ENCODE measurements at places on chromosomes 13 and 19.

DNA sequence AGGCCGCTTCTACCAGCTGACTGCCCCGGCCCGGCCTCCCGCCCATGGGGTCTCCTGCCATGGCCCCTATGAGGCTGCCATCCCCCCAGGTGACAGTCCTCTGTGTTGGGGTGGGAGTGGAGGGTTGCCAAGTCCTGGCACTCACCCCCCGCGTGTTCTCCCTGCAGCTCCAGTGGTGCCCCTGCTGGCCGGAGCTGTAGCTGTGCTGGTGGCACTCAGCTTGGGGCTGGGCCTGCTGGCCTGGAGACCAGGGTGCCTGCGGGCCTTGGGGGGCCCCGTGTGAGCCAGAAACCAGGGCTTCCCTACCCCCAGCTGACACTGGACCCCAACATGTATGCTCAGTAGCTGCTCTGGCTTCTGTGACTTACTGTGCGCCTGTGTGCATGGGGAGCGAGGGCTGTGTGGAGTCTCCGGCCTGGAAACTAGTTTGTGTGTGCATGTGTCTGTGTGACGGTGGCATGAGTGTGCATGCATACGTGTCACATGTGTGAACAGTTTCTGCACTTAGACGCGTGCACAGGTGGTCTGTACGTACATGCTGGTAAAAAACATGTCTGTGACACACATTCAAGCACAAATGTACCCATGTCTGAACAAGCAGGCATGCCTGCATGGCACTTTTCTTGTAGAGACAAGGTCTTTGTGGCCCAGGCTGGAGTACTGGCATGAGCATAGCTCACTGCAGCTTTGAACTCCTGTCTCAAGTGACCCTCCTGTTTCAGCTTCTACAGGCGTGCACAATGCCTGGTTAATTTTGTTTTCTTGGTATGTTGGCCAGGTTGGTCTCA, 4.9 kb downstream of the ACP4 start:
- H3K4me1 ChIP-seq, result no peaks in the 10 kb centered on the region
- no peaks in the 10 kb centered on the region for H3K27me3 ChIP-seq
- H3K4me3 ChIP-seq, result no peak overlapping the region
- H3K27ac ChIP-seq, result no peak overlapping the region
- no peak for DNase-seq

DNA sequence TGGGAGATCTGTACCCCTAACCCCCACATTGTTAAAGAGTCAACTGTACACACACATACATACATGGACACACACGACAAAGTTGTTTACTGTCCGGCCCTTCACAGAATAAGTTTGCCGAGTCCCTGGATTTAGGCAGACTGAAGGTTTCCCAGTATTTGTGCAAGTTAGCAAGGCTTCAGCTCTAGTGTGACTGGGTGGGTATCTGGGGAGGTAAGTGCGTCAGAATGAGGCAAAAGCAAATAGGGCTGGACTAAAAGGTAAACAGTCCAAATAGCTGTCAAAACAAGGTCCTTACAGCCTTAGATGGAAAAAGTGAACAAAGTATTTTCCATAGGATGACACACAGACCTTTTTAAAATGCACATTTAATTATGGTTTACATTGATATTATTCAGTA, 228.4 kb upstream of the UFM1 start:
- H3K27me3 ChIP-seq, result no peaks in the 10 kb centered on the region
- DNase-seq, result no peak
- H3K4me3 ChIP-seq, result no peak overlapping the region
- no peaks in the 10 kb centered on the region for H3K4me1 ChIP-seq
- H3K36me3 ChIP-seq, result no peaks in the 10 kb centered on the region

- DNase-seq, result no peak
- H3K4me1 ChIP-seq, result peaks cover 6% of the 10 kb centered on the region
- no peaks in the 10 kb centered on the region for H3K36me3 ChIP-seq
- H3K4me3 ChIP-seq, result no peak overlapping the region
Measured at GRCh38 chr19:14375582-14376291, 5.5 kb upstream of the ADGRE5 start.

- no peak overlapping the region for H3K4me3 ChIP-seq
- H3K27ac ChIP-seq, result no peak overlapping the region
- no peak for DNase-seq
- H3K36me3 ChIP-seq, result no peaks in the 10 kb centered on the region
- no peaks in the 10 kb centered on the region for H3K27me3 ChIP-seq
Measured at GRCh38 chr13:108037348-108037747, 178.0 kb downstream of the LIG4 start.

DNA sequence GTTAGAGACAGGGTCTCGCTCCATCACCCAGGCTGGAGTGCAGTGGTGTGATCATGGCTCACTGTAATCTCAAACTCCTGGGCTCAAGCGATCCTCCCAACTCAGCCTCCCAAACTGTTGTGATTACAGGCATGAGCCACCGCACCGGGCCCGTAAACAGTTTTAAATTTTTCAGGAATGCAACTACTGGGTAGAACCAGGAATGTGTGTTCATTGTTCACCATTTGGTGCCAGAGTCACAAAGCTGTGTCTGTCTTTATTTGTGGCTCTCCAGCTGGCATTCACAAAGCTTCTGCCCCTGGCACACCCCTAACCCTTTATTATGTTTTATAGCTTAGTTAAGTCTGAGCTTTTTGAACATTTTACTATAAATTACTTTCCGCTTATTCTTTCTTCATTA, 19.8 kb upstream of the ACP7 start:
- no peaks in the 10 kb centered on the region for H3K27me3 ChIP-seq
- no peak overlapping the region for H3K27ac ChIP-seq
- no peaks in the 10 kb centered on the region for H3K36me3 ChIP-seq
- H3K4me3 ChIP-seq, result no peak overlapping the region
- DNase-seq, result no peak

DNA sequence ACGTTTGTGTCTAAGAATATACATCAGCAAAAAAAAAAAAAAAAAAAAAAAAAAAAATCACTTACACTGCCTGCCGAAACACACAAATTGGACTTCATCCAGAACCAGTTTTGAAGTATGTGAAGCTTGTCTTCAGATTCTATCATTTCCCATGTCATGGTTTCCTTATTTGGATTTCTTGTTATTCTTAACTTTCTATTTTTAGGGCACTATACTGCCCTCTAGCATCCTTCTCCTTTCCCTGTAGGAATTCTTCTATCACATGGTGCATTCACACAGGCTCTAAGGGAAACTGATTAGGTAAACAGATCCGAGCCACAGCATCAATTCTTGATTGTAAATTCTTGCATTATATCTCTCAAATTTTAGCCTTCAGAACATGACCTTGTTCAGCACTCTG, 1507.5 kb downstream of the OLFM4 start:
- no peaks in the 10 kb centered on the region for H3K4me1 ChIP-seq
- H3K4me3 ChIP-seq, result no peak overlapping the region
- no peak for DNase-seq
- no peak overlapping the region for H3K27ac ChIP-seq

- H3K27ac ChIP-seq, result no peak overlapping the region
- no peak overlapping the region for H3K4me3 ChIP-seq
- peaks cover 32% of the 10 kb centered on the region for H3K36me3 ChIP-seq
- H3K27me3 ChIP-seq, result no peaks in the 10 kb centered on the region
Measured at GRCh38 chr13:48258002-48258401, 25.0 kb downstream of the ITM2B start.

- no peaks in the 10 kb centered on the region for H3K27me3 ChIP-seq
- DNase-seq, result no peak
- H3K36me3 ChIP-seq, result no peaks in the 10 kb centered on the region
- no peak overlapping the region for H3K4me3 ChIP-seq
- H3K4me1 ChIP-seq, result no peaks in the 10 kb centered on the region
Measured at GRCh38 chr13:80901111-80901510, 560.2 kb upstream of the SPRY2 start.

GRCh38 chr13:91307887-91308286, 39.6 kb upstream of the MIR17HG start:
- DNase-seq, result no peak
- no peaks in the 10 kb centered on the region for H3K4me1 ChIP-seq
- no peak overlapping the region for H3K4me3 ChIP-seq
- H3K27ac ChIP-seq, result no peak overlapping the region

DNA sequence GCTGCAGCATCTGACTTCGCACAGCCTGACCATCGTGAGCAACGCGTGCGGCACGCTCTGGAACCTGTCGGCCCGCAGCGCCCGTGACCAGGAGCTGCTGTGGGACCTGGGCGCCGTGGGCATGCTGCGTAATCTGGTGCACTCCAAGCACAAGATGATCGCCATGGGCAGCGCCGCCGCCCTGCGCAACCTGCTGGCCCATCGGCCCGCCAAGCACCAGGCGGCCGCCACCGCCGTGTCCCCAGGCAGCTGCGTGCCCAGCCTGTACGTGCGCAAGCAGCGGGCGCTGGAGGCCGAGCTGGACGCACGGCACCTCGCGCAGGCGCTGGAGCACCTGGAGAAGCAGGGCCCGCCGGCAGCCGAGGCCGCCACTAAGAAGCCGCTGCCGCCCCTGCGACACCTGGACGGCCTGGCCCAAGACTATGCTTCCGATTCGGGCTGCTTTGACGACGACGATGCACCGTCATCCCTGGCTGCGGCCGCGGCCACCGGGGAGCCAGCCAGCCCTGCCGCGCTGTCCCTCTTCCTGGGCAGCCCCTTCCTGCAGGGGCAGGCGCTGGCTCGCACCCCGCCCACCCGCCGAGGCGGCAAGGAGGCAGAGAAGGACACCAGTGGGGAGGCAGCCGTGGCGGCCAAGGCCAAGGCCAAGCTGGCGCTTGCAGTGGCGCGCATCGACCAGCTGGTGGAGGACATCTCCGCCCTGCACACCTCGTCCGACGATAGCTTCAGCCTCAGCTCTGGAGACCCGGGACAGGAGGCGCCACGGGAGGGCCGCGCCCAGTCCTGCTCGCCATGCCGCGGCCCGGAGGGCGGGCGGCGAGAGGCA, 13.6 kb downstream of the C19orf25 start:
- no peak for DNase-seq
- no peaks in the 10 kb centered on the region for H3K27me3 ChIP-seq
- H3K4me1 ChIP-seq, result no peaks in the 10 kb centered on the region

DNA sequence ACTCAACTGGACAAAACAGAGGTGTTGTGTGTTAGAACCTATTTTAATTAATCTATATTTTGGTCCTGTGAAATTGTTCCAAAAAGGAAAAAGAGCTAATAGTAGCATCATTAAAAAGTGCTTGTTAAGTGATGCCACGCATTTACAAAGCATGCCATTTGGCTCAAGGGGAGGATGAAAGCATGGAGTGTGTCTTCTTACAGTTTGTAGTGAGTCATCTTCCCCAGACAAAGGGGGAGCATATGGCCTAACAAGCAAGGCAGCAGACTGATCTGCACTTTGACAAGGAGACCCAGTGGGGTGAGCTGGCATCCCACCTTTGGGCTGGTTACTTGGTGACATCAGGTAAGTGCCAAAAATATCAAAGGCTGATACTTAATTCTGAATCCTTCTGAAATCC, 297.0 kb downstream of the FGF9 start:
- H3K4me1 ChIP-seq, result no peaks in the 10 kb centered on the region

GRCh38 chr13:82480415-82480814, 1401.9 kb downstream of the SLITRK1 start:
- no peaks in the 10 kb centered on the region for H3K27me3 ChIP-seq
- no peak for DNase-seq

GRCh38 chr13:109792416-109793059, 6.2 kb upstream of the IRS2 start:
- H3K27me3 ChIP-seq, result no peaks in the 10 kb centered on the region
- peaks cover 3% of the 10 kb centered on the region for H3K4me1 ChIP-seq
- H3K27ac ChIP-seq, result no peak overlapping the region
- H3K36me3 ChIP-seq, result no peaks in the 10 kb centered on the region

DNA sequence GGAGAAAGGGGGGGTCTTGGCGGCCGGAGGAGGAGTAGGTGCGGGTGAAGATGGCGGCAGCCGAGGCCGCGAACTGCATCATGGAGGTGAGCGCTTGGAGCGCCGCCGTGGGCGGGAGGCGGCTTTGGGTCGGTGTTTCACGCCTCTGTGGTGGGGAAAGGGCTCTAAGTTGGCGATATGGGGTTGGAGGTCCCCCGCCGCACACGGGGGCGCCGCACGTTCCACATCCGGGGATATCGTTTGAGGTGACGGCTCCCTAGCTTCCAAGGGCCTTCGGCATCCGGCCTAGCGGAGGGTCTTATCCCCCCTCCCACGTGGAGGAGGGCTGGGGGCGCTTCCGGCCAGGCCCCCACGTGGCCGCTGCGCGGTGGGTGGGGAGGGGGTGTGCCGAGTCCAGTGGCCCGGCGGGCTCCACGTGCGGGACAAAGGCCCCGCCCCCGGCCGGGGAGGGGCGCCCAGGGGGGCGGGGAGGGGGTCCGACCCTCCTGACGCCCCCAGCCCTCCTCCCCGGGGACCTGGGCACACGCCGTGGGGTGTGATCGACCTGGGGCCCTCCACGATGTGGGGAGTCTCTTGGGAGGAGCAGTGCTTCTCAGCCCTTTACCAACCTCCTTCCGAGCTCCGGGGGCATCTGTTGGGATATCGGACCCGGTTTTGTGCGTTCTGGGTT, at the start of gene PRMT1:
PRMT1 (plus strand) TSS at position 41 of the 670 bp plus-strand sequence; CDS start at position 51, 10 bp downstream.
- peak within 1 kb of the TSS; percentile 98 for H3K27ac ChIP-seq
- H3K27me3 ChIP-seq, result no peaks in the 10 kb centered on the region
- no peak for DNase-seq
- H3K4me3 ChIP-seq, result peak within 1 kb of the TSS; percentile 88
- H3K36me3 ChIP-seq, result peaks cover 5% of the 10 kb centered on the region
- peaks cover 18% of the 10 kb centered on the region for H3K4me1 ChIP-seq

DNA sequence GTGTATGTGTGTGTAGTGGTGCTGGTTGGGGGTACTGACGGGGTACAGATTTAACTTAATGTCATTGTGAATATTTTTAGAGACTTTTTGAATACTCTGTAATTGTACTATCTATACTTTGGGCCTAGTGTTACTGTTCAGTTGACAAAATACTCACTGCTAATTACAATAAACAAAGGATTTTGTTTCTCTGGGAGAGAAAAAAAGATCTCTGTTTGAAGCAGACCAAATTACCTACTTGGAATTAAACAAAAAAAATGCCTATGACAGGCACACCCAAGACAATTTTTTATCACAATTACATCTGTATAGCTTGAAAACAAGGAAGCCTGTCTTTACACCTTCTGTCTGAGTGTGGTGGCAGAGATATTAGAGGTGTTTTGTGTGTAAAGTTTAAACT, 45.1 kb downstream of the OLFM4 start:
- H3K27me3 ChIP-seq, result no peaks in the 10 kb centered on the region
- no peaks in the 10 kb centered on the region for H3K36me3 ChIP-seq
- no peak overlapping the region for H3K27ac ChIP-seq
- no peak overlapping the region for H3K4me3 ChIP-seq
- no peak for DNase-seq

DNA sequence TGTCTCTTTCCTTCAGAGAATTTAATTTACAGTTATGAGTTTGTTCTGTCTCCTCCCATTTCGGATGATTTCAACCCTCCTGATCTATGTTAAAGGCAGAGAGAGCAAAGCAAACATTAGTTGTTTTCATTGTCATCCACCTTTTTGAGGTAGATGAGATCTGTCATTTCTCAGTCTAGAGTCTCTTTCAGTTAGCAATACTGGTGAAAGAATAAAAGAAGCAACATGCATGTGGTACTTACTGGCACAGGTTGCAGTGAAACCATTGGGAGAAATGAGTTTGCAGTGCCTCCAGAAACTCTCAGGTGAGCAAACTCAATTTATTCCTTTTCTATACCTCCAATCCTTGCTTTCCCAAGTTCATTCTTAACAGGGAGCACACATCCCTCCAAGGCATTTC, 99.4 kb downstream of the RBM26 start:
- no peak overlapping the region for H3K4me3 ChIP-seq
- H3K4me1 ChIP-seq, result no peaks in the 10 kb centered on the region
- no peaks in the 10 kb centered on the region for H3K36me3 ChIP-seq
- no peak for DNase-seq

GRCh38 chr19:41588497-41589209, 12.7 kb downstream of the CEACAM21 start:
- no peaks in the 10 kb centered on the region for H3K27me3 ChIP-seq
- H3K36me3 ChIP-seq, result no peaks in the 10 kb centered on the region
- peak; percentile 10 for DNase-seq
- no peak overlapping the region for H3K4me3 ChIP-seq
- no peaks in the 10 kb centered on the region for H3K4me1 ChIP-seq

GRCh38 chr19:55149078-55150003, at the start of gene TNNT1:
Gene TNNT1 (minus strand): TSS chr19:55149206. CDS start chr19:55147157, 2,049 bp downstream.
- H3K4me3 ChIP-seq, result no peak within 1 kb of the TSS
- H3K36me3 ChIP-seq, result no peaks in the 10 kb centered on the region
- no peak within 1 kb of the TSS for H3K27ac ChIP-seq
- peaks cover 2% of the 10 kb centered on the region for H3K4me1 ChIP-seq

Measured in astrocyte (in vitro differentiated cells and primary cell).